Activated T-cell treated with anti-CD3 and anti-CD28 coated beads, Interleukin-2, amount 50 U/mL, for 24 hours (primary cell): ENCODE measurements at places on chromosomes 13 and 19.
A peak's percentile ranks its signal among the peaks of the same experiment; 100 is the strongest.

GRCh38 chr13:112828082-112828699, 138.4 kb downstream of the ATP11A start:
- H3K27ac ChIP-seq: no peak overlapping the region
- no peak for DNase-seq
- no peak overlapping the region for H3K4me3 ChIP-seq
- H3K36me3 ChIP-seq: peaks cover 93% of the 10 kb centered on the region
- H3K27me3 ChIP-seq: no peaks in the 10 kb centered on the region

GRCh38 chr19:498977-499623, 2.8 kb downstream of the MADCAM1 start:
- H3K4me1 ChIP-seq: peaks cover 7% of the 10 kb centered on the region
- no peak for DNase-seq
- H3K27ac ChIP-seq: no peak overlapping the region
- H3K4me3 ChIP-seq: no peak overlapping the region

GRCh38 chr19:8321986-8322637, 816 bp downstream of the RPS28 start:
- H3K4me1 ChIP-seq: peaks cover 30% of the 10 kb centered on the region
- peak overlapping the region; percentile 99 for H3K27ac ChIP-seq
- H3K36me3 ChIP-seq: peaks cover 66% of the 10 kb centered on the region
- no peaks in the 10 kb centered on the region for H3K27me3 ChIP-seq
- no peak for DNase-seq

GRCh38 chr19:43478323-43478722, 12.9 kb upstream of the LYPD3 start:
- H3K27ac ChIP-seq: no peak overlapping the region
- H3K27me3 ChIP-seq: no peaks in the 10 kb centered on the region
- peaks cover 55% of the 10 kb centered on the region for H3K36me3 ChIP-seq
- peaks cover 20% of the 10 kb centered on the region for H3K4me1 ChIP-seq

- no peak overlapping the region for H3K4me3 ChIP-seq
- H3K4me1 ChIP-seq: no peaks in the 10 kb centered on the region
- no peaks in the 10 kb centered on the region for H3K36me3 ChIP-seq
- DNase-seq: no peak
Observed at GRCh38 chr13:109906976-109907375, 120.6 kb upstream of the IRS2 start.

- peaks cover 31% of the 10 kb centered on the region for H3K4me1 ChIP-seq
- no peaks in the 10 kb centered on the region for H3K27me3 ChIP-seq
- DNase-seq: no peak
- peaks cover 86% of the 10 kb centered on the region for H3K36me3 ChIP-seq
Observed at GRCh38 chr19:36668646-36669045, 2.0 kb upstream of the ZNF461 start.

- peaks cover 22% of the 10 kb centered on the region for H3K36me3 ChIP-seq
- no peak overlapping the region for H3K4me3 ChIP-seq
- peaks cover 28% of the 10 kb centered on the region for H3K4me1 ChIP-seq
- no peak overlapping the region for H3K27ac ChIP-seq
Observed at GRCh38 chr13:98947925-98948324, 29.9 kb downstream of the DOCK9 start.

GRCh38 chr19:306151-306900, 15.1 kb upstream of the PLPP2 start:
- H3K4me3 ChIP-seq: no peak overlapping the region
- no peaks in the 10 kb centered on the region for H3K27me3 ChIP-seq
- H3K4me1 ChIP-seq: no peaks in the 10 kb centered on the region
- DNase-seq: no peak
- H3K27ac ChIP-seq: no peak overlapping the region

DNA sequence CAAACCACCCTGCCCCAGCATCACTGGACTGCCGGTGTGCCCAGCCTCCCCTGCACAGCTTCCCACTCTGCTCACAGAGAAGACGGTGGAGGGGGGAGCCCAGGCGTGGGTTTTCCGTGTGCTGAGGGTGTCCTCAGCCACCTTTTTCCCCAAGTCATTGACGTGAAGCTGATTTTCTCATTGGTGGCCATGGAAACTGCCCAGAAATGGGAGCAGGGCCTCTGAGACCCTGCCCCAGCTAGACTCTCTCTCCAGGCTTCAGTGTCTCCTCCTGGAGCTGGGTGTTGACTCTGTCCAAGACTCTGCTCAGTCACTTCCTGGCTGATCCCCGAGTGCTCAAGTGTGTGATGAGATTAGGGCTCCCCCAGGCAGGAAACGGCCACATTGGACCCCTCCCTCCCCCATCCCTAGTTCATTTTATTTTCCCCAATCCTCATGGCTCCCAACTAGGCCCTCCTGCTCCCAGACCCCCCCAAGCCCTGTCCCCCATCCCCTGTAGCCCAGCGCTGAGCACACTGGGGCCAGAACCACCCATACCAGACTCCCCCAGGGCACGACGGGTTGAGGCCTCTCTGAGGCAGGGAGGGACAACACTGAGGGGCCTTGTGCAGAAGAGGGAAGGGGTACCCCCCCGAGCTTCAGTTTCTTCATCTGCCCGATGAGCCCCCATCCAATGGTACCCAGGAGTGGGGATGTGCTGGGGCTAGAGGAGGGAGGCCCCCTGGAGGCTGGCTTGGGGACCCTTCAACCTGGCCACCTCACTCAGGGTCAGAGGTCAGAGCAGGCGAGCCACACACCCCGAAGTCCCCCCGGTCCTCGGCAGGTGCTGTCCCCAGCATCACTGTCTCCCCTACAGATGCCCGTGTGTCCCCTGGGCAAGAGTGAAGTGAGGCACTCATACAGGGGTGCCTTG, 1.2 kb upstream of the F2RL3 start:
- no peaks in the 10 kb centered on the region for H3K36me3 ChIP-seq
- H3K27ac ChIP-seq: no peak overlapping the region
- no peak for DNase-seq
- peaks cover 35% of the 10 kb centered on the region for H3K27me3 ChIP-seq

- no peak overlapping the region for H3K4me3 ChIP-seq
- DNase-seq: no peak
- peaks cover 4% of the 10 kb centered on the region for H3K4me1 ChIP-seq
- H3K27me3 ChIP-seq: no peaks in the 10 kb centered on the region
Observed at GRCh38 chr19:29796173-29796573, 15.6 kb upstream of the CCNE1 start.

GRCh38 chr13:71751073-71751472, 115.9 kb downstream of the DACH1 start:
- no peaks in the 10 kb centered on the region for H3K36me3 ChIP-seq
- no peak for DNase-seq
- H3K4me3 ChIP-seq: no peak overlapping the region
- no peaks in the 10 kb centered on the region for H3K4me1 ChIP-seq
- no peak overlapping the region for H3K27ac ChIP-seq

DNA sequence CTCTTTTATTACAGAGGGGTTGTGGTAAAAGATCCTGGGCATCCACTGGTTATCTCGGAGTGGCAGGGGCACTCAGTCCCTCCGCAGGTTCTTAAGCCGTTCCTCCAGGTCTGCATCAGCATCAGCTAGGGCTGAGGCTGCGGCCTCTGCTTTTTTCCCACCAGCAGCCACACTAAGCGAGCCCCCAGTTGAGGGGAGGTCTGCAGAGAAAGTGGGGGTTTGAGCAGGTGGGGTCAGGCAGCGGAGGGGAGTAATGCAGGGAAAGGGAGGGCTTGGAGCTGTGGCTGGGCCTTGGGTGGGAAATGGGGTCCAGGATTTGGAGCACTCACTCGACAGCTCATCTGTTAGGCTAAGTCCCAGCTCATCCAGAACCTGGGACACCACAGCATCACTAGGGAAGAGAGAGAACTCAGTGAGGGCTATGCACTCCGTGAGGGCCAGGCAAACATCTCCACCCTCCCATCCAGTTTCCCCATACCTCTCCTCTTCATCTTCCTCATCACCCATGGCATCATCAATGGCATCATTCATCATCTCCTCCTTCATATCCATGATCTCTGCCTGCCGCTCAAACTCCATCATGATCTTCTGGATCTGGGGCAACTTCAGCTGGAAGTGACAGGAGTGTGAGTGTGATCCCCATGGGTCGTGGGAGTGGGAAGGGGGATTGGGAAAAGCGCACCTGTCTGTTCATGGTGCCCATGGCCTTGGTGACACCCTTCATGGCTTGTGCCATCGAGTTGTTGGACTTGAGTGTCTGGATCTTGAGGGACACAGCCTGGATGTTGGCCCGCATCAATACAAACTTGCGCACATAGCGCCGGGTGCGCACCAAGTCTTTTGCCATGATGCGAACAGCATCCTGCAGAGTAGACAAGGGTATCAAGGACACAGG, 3.1 kb downstream of the CHMP2A start:
- H3K4me1 ChIP-seq: peaks cover 61% of the 10 kb centered on the region
- H3K4me3 ChIP-seq: no peak overlapping the region
- no peaks in the 10 kb centered on the region for H3K27me3 ChIP-seq

DNA sequence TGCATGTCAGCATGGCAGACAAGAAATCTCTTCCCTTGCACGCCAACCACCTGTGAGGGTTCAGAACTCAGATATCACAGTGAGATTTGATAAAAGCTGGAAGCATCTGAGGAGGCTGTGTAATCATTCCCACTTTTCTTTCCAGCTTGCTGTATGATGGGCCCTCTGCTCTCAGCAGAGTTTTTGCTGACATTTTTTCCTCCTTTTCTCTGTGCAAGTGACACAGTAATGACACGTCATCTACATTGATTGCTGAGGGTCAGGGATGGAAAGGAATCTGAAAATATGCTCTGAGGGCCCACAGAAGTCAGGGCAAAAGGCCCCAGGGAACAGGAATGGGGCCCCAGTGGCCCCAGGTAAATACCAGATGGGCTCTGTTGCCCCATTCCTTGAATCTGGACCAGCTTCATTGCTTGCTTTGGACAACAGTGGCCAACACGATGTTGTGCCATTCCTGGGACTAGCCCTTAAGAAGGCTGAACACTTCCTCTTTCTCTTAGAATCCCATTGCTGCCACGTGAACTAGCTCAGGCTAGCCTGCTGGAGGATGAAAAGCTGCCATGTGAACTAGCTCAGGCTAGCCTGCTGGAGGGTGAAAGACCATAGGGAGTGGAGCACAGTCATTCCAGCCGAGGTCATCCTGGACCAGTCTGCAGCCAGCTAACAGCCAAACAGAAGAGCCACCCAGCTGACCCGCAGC, 68.2 kb downstream of the CACNA1A start:
- no peak overlapping the region for H3K27ac ChIP-seq
- no peak for DNase-seq
- H3K4me1 ChIP-seq: no peaks in the 10 kb centered on the region

DNA sequence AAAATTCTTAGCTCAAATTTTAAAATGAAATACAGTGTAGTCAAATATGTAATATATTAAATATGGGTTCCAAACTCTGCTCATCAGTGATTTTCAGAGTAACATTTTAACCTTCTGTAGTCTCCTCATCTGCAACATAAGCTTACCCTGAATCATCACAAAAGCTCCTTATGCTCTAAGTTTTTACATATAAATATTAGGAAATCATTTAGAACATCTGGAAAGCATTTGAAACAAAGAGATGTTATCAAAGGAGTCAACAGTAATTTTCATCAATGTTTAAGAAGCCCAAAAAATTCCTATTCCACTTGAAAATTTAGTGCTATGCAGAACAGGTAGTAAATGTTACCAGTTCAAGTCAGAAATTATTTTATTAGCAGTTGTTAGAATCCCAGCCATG, 224.7 kb downstream of the DCT start:
- DNase-seq: no peak
- H3K27ac ChIP-seq: no peak overlapping the region
- H3K36me3 ChIP-seq: no peaks in the 10 kb centered on the region
- H3K4me3 ChIP-seq: no peak overlapping the region
- H3K4me1 ChIP-seq: peaks cover 11% of the 10 kb centered on the region

DNA sequence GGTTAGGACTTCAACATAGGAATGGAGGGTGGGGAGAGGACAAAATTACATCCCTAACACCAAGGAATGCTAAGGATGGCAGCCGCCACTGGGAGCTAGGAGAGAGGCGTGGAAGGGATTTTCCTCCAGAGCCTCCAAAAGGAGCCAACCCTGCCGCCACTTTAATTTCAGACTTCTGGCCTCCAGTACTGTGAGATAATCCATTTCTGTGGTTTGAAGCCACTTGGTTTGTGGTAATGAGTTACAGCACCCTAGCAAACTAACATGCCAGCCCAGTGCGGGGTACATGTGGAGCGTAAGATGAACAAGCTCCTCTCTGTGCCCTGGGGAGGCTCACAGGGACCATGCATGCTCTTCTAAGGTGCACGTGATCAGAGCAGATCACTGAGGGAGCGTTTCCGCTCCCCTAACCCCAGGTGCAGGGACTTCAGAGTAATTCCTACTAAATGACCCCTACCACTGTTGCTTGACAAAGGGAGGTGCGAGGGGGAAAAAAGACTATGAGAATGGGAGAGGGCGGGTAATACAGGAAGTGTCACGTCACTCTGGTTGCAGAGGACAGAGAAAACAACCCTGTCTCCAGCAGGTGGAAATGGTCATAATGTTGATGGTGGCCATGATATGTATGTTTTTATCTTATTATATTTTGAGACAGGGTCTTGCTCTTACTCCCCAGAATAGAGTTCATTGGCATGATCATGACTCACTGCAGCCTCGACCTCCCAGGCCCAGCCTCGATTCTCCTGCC, 12.0 kb downstream of the FPR1 start:
- no peak overlapping the region for H3K4me3 ChIP-seq
- DNase-seq: no peak
- no peaks in the 10 kb centered on the region for H3K4me1 ChIP-seq
- H3K36me3 ChIP-seq: no peaks in the 10 kb centered on the region

DNA sequence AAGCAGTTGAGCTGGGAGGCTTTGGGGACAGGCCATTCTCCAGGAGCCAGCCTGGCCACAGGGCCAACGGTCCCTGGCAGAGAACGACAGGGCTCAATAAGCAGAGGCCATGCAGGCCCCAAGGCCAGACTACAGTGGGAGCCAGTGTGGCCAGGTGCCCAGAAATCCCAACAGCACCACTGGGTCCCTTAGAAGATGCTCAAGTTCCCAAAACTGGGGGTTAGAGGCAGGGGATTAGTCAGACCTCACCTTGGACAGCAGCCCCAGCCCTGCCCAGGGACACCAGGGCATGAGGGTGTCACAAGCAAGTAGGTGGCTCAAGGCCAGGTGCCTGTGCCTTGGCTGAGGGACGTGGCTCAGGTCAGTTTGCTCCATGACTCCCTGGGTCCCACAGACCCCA, 12.8 kb downstream of the SCGB2B2 start:
- no peak overlapping the region for H3K4me3 ChIP-seq
- peaks cover 1% of the 10 kb centered on the region for H3K27me3 ChIP-seq
- peaks cover 24% of the 10 kb centered on the region for H3K4me1 ChIP-seq
- DNase-seq: no peak

GRCh38 chr13:73142071-73142470, 83.3 kb downstream of the KLF5 start:
- H3K4me3 ChIP-seq: no peak overlapping the region
- no peaks in the 10 kb centered on the region for H3K4me1 ChIP-seq
- H3K36me3 ChIP-seq: no peaks in the 10 kb centered on the region
- H3K27me3 ChIP-seq: no peaks in the 10 kb centered on the region
- no peak for DNase-seq

DNA sequence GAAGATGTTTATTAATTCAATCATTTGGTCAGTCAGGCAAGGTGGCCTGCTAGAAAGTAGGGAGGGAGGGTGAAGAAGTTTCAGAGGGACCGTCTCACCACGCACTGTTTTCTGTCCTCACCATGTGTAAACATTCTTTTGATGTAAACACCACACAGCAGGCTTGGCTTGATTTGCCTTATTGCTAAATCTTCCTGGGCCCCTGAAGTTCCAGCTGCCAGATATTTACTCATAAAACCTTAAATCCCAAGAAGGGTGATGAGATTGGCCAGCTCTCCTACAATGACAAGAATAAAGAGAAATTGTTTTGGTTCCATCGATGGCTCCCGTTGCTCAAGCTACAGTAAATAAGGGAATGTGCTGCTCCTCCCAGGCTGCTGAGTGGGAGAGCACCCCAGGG, 198.2 kb upstream of the TMTC4 start:
- no peak overlapping the region for H3K4me3 ChIP-seq
- no peak for DNase-seq
- no peak overlapping the region for H3K27ac ChIP-seq
- H3K36me3 ChIP-seq: no peaks in the 10 kb centered on the region
